ENCODE measurements at places on chromosomes 7 and 10.

DNA sequence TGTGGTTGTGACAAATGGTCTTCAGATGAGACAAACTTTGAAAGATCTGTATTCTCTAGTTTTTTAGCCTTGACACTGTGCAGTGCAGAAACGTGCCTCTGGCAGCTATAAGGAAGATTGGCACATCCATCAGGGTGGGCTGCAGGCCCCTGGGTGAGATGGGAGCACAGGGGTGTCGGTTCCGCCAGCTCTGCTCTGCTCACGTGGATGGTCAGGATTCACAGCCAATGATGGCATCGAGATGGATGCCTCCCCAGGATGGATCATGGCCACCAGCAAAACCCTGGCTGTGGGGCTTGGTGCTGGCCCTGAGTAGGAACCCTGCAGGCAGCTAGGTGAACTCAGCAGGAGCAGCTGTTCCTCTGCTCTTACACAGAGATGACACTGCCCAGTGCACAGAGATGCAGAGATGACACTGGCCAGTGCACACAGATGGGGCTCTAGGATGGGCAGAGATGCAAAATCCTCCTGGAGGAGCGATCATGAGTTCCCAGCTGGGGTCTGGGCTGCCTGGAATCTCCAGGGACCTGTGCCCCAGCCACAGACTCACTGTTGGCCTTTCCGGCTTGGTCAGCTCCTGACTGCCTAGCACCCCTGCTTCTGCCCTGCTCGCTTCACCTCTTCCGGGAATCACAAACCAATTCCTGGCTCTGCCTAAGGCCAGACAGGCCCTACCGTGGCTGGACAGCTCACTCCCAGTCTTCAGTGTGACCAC, 185.9 kb downstream of the TCERG1L start:
- DNase-seq: no peak

GRCh38 chr10:114252883-114253282, 13.8 kb downstream of the VWA2 start:
- DNase-seq: no peak

- DNase-seq: no peak
Measured at GRCh38 chr10:88991899-88992320, 1.3 kb downstream of the FAS start.

DNA sequence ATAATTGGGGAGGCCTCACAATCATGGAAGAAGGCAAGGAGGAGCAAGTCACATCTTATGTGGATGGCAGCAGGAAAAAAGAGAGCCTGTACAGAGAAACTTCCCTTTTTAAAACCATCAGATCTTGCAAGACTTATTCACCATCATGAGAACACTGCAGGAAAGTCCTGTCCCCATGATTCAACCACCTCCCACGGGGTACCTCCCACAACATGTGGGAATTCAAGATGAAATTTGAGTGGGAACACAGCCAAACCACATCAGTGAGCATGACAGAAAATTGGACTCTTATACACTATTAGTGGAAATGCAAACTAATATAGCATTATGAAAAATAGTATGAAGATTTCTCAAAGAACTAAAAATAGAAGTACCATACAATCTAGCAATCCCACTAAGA, 271.2 kb downstream of the MAGI2 start:
- no peak for DNase-seq

- DNase-seq: no peak
Measured at GRCh38 chr10:44316187-44316921, 68.5 kb downstream of the CXCL12 start.

GRCh38 chr10:24962995-24963394, 10.6 kb upstream of the PRTFDC1 start:
- DNase-seq: no peak

- DNase-seq: no peak
Measured at GRCh38 chr7:3897430-3898372, 596.6 kb downstream of the SDK1 start.

- no peak for DNase-seq
Measured at GRCh38 chr10:5945561-5946418, 31.6 kb downstream of the IL15RA start.

DNA sequence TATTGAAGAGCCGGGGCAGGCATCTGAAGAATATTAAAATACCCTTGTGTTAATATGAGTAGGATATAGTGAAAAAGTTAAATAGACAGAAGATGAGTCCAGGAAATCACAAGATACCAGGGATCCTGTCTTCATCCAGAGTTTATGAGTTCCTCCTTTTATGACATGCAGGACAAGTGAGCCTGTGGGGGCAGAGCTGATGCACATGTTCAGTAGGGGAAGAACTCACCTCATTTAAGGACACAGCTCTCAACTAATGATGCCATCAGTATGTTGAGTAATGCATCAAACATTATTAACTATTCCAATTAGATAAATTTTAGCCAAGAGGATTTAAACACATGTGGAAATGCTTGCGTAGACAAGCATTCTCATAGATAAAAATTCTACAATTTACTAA, 435.8 kb upstream of the AKR1E2 start:
- no peak for DNase-seq

DNA sequence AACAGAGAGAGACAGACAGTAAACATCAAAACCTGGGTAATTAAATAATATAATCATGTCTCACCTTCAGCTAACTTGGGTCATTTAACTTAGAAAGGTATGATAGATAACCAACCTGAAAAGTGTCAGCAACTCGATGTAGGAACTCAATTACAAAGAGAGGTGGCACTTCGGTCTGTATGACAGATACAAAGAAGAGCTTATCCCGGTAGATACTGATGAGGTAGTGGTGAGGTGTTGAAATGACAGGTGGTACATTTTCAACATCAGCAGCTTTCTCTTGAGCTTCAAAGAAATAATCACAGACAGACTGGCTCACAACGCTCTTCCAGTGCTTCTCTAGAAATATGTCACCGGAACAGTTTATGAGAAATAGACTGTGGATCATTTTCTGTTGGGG, 12.6 kb downstream of the AP3M1 start:
- DNase-seq: no peak

DNA sequence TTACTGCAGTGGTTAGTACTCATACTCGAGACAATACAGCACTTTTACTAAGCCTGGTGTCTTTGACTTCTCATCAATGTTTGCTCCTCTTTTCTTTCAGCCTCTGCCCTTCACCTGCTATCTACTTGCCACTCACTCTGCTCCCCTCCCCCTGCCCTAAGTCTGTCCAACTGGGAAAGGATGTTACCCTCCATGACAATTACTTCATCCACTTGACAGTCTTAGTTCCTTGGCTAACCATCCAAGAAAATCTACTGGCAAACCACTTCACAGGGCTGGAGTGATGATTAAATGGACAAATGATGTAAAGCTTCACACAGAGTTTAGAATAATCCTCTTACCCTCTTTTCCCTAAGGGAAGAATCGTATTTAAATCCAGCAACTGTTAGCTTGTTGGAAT, 8.2 kb upstream of the DLD start:
- no peak for DNase-seq

DNA sequence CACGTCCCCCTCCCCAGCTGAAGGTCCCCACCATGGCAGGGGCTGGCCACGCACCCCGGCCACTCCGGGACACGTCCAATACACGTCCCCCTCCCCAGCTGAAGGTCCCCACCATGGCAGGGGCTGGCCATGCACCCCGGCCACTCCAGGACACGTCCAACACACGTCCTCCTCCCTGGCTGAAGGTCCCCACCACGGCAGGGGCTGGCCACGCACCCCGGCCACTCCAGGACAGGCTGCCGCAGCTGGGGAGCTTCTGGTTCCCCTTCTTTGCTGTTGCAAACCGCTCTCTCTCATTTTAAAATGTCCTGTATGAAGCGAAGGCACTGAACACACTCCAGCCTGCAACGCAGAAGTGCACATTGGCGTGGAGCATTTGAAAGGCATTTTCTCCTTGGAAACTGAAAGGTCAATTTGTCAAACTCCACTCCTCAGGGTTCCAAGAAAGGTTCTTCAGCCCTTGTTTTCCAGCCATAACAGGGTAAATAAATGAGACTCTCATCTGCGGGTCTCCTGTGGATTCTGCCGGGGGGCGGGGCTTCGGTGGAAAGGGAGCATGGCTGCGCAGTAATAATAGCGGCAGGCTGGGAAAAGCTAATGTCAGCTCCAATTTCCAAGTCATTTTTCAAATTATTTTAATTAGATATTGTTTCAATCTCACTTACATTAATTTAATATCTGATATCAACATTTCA, 580.3 kb downstream of the DNAJB6 start:
- no peak for DNase-seq

- DNase-seq: no peak
Measured at GRCh38 chr7:72504061-72504706, 92.0 kb upstream of the CALN1 start.

Data from activated CD8-positive, alpha-beta memory T cell treated with anti-CD3 and anti-CD28 coated beads, Interleukin-2, amount 50 U/mL, for 48 hours (primary cell).